ENCODE measurements at places on chromosomes 11 and 22.
A peak's percentile ranks its signal among the peaks of the same experiment; 100 is the strongest.

- no peak for ATAC-seq
Measured at GRCh38 chr11:112583261-112583893, 322.7 kb upstream of the PLET1 start.

- no peak for ATAC-seq
Measured at GRCh38 chr11:131681920-131682319, 311.5 kb downstream of the NTM start.

DNA sequence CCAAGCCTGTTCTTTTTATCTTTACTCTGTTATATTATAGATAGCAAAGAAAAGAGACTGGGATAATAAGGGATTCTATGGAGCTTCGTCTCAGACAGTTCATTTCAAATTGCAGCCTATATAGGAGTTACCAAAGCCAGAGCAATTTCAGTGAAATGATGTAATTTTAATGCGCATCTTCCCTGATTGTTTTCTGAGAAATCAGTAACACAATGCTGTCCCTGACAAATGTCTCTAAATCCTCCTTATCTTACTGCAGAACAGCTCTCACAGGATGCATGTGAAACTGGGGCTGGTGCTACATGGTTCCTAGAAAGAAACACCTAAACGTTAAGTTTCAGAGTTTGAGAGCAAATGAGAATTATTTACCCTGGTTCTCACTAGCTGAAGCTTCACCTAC lies 467.9 kb upstream of the ANO3 start:
- ATAC-seq, result no peak

GRCh38 chr11:101860696-101861427 lies 53.9 kb upstream of the CEP126 start:
- ATAC-seq, result peak; percentile 49

GRCh38 chr11:29231586-29231985 lies 785.2 kb downstream of the KCNA4 start:
- ATAC-seq, result no peak

DNA sequence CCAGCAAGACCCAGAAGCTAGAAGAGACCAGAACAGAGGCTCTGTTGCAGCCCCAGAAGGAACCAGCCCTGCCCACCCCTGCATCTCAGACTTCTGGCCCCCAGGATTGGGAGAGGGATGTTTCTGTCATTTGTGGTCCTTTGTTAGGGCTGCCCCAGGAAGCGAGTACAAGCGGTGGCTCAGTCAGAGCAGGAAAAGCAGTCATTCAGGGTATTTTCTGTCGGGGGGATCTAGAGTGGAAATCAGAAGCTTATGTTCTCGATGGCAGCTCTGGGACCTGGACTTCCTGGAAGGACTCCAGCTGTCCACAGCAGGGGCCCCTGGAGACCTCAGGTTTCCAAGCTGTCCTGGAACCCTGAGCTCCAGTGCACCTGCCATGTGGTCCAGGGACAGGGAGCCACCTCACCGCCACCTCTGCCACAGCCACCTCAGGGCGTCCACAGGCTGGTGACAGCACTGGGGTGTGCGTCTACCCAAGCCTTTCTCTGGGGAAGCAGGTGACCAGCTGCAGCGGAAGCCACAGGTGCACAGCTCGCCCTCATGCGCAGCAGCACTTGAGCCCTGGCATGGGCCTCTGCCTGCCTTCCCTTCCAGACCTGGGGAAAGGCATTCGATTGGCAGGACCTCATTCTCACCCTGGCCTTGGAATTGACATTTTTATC lies 2.6 kb downstream of the KRTAP5-5 start:
- ATAC-seq, result no peak

DNA sequence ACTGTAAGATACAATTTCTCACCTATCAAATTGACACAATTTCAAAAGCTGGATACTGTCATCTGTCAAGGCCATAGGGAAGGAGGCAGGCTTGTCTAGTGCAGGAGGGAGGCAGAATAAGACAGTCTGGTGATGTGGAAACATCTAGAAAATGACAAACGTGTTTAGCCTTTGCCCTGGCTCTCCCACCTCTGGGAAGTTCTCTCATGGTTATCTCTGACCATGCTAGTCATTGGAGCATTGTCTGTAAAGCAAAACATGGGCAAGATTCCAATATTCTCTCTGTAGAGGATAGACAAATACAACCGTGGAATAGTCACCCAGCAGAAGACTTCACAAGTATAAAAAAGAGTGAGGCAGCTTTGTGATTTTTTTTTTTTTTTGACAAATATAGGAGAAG lies 9.1 kb upstream of the SERHL2 start:
- no peak for ATAC-seq

GRCh38 chr11:79592824-79593223 lies 152.0 kb upstream of the TENM4 start:
- no peak for ATAC-seq

GRCh38 chr11:14645015-14645912 lies 1.7 kb downstream of the PDE3B start:
- ATAC-seq, result peak; percentile 70

DNA sequence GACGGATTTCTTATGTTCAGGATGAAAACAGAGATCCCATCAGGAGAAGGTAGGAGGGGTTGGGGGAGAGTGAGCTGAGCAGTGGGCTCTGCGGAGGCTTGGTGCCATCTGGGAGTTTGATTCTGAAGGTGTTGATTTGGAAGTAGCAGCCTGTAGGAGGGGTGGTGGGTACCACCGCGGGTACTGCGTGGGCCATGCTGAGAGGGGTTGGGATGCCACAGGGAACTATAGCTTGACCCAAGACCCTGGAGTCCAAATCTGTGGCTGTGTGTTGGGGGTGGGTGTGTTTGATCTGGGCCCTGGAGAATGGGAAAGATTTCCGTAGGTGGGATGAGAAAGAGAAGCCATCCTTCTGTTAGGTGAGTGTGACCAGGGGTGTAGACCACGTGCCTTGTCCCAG lies 5.0 kb downstream of the INCENP start:
- no peak for ATAC-seq

GRCh38 chr11:14341968-14342367 lies 17.0 kb downstream of the RRAS2 start:
- no peak for ATAC-seq

GRCh38 chr11:113643006-113643585 lies 63.0 kb downstream of the TMPRSS5 start:
- ATAC-seq, result no peak

- ATAC-seq, result no peak
Measured at GRCh38 chr11:69218271-69218682, 62.5 kb downstream of the SMIM38 start.

GRCh38 chr22:35329114-35329847 lies 29.6 kb downstream of the TOM1 start:
- no peak for ATAC-seq

DNA sequence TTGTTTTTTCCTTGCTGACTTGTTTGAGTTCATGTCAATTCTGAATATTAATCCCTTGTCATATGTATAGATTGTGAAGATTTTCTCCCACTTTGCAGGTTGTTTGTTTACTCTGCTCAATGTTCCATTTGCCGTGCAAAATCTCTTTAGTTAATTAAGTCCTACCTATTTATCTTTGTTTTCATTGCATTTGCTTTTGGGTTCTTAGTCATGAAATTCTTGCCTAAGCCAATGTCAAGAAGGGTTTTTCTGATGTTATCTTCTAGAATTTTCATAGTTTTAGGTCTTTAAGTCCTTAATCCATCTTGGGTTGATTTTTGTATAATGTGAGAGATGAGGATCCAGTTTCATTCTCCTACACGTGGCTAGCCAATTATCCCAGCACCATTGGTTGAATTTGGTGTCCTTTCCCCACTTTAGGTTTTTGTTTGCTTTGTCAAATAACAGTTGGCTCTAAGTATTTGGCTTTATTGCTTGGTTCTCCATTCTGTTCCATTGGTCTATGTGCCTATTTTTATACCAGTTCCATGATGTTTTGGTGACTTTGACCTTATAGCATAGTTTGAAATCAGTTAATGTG lies 163.1 kb upstream of the PGR start:
- ATAC-seq, result no peak
